ENCODE measurements at places on chromosomes 6 and 20.

DNA sequence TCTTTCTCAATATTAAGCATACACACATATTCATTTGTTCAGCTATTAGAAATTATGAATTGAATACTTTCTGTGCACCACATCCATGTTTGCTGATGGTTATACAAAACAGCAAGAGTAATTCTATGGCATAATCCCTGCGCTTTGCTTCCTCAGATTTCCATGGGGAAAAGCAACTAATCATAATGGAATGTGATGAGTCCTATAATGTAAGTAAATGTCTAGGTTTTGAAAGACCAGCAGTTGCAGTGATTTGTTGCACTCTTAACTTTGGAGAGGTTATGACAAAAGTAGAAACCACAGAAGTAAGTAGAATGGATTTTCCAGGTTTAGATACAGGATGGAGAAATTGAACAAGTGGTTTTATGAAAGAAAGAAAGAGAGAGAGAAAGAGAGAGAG lies 652.1 kb downstream of the CBLN4 start:
- DNase-seq: no peak

- DNase-seq: no peak
These were observed 810 bp downstream of the MRPL18 start for GRCh38 chr6:159790956-159791598.

- no peak for DNase-seq
These were observed 1.3 kb downstream of the AVP start for GRCh38 chr20:3082955-3083952.

DNA sequence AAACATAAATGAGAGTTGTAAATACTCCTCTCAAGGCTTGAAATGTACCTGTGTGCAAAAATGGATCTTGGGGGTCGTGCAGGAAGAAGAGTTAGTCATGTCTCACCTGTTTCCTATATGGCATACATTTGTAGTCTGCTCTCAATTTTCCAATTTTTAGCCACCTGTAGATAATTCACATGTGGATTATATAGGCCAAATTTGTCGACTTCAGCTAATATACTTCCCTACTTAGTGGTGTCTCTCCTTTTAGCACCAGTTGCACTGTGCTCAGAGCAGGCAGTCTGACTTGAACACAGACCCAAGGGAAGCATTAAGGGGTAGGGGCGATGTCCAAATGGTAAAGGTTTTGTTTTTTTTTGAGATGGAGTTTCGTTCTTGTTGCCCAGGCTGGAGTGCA lies 1.9 kb downstream of the RBM24 start:
- DNase-seq: no peak

GRCh38 chr6:161498359-161498758 lies 224.5 kb upstream of the AGPAT4 start:
- no peak for DNase-seq

GRCh38 chr20:1627200-1627550 lies 7.4 kb upstream of the SIRPB1 start:
- no peak for DNase-seq

DNA sequence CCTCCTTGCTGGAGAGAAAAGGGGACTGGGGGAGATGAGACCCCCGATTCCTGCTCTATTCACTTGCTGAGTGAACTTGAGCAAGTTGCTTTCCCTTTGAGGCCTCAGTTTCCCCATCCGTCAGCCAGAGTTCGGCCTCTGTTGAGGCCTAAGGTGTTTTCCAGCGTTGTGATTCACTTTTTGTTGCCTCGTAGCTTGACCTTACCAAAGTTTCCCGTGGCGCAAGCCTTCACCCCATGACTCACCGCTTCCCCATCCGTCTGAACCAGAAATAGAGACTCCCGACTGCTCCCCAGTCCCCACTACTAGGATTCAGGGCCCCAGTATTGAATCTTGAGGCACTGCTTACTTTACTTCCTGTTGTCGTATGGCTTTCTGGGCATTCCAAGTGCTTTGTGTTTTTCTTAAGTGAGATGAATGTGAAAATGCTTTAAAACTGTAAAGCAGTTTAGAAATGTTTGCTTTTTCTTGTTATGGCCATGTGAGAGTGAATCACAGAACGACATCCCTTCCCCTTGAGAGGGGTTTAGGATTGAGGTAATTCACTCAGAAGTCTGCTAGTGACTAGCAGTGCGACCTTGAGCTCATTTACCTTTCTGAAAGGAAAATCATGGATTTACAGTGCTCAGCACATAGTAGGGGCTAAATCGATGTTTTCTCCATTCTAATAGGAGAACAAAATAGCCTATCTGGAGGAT lies 1.2 kb downstream of the CHMP4B start:
- no peak for DNase-seq

- DNase-seq: no peak
These were observed 95.3 kb downstream of the NFATC2 start for GRCh38 chr20:51447097-51447764.

DNA sequence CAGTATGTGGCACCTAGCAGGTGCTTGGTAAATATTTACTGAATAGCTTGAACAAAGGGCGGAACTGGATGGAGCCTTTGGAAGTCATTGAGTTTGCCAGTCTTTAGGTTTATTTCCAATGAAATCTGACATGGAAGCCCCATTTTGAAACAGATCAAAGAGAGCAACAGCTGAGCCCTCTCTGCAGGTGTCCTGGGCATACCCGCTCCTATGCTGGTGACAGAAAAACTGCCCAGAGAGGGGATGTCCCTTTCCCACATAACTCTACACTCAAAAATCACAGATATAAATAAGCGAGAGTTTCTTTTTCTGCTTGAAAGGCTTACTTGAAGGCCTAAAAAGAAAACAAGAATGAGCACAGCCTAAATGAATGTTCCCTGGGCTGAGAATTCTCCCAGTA lies 53.0 kb upstream of the RALY start:
- DNase-seq: no peak

DNA sequence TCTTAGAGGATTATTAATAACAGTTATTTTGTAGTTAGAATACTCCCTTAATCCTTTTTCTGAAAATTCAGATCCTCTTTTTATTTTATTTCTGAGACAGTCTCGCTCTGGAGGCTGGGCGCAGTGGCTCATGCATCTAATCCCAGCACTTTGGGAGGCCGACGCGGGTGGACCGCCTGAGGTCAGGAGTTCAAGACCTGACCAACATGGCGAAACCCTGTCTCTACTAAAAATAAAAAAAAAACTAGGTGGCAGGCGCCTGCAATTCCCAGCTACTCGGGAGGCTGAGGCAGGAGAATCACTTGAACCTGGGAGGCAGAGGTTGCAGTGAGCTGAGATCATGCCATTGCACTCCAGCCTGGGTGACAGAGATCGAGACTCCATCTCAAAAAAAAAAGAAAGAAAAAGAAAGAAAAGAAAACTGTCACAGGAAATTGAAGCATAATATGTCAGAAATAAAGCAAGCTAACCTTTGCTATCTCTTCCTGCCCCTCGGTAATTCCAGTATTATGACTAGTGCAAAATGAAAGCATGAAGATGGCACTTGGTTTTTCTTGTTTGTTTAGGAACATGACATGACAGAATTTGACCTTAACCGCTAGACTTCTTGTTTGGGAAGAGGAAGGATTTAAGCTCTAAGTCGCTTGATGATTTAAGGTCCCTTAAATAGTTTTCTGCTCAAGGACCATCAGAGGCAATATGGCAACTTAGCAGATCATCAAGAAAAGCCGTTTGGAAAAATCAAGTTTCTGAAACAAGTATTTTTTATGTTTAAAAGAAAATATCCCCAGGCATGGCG lies 1.8 kb upstream of the RBM39 start:
- DNase-seq: no peak

GRCh38 chr6:128078276-128078675 lies 177.4 kb upstream of the THEMIS start:
- no peak for DNase-seq

- no peak for DNase-seq
These were observed 28.1 kb upstream of the PNPLA1 start for GRCh38 chr6:36241728-36242127.

DNA sequence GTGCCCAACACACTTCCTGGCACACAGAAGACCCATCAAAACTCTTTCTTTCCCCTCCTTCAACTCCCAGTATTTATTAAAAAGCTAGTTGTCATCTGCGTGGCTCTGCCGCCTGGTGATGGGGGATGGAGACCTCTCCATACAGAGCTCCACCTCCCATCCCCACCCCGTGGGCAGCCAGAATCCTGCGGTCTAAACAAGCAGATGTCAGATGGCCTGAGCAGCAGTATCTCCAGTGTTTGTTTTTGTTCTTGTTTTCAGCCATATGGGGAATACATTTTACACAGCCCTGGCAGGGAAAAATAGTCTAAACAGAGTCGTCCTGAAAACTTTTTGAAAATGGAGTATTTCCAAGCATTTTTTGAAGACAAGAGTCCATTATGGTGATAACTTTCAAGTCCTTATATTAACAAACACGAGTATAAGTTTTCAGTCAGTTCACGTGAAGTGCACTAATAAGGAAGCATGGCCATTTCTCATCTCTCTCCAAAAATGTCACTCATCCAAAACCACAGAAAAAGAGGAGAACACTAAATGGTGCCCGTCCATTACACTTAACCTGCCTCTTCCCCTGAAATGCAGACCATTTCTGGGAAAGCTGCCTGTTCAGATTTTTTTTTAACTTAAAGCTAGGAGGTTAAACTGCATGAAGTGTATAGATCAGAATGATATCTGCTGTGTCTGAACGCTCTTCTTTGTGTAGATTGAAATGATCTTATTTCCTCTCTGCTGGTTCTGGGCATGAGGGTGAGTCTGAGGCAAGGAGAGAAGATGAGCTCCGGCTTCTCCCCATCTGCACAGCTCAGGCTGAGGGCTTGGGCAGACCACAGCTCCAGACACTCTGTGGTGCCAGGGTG lies 91.0 kb downstream of the TCP11 start:
- no peak for DNase-seq

- no peak for DNase-seq
These were observed 19.8 kb downstream of the GLP1R start for GRCh38 chr6:39068391-39068790.

DNA sequence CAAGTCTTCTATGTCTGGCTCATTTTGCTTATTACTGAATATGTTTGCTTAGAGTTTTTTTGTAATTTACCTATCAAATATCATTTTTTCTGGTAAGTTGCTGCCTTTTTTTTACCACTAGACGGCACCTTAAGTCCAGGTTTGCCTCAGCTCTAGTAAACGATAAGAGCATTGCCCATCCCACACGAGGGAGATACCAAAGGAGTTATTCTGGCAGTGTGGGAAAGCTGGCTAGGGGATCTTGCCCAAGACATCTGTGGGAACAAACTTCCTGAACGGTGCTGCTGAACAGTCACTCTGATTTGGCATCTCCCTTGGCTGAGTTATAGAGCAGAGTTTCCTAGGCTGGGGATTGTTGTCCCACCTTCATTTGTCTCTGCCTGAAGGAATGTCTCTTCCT lies 306.4 kb downstream of the COL12A1 start:
- DNase-seq: no peak

DNA sequence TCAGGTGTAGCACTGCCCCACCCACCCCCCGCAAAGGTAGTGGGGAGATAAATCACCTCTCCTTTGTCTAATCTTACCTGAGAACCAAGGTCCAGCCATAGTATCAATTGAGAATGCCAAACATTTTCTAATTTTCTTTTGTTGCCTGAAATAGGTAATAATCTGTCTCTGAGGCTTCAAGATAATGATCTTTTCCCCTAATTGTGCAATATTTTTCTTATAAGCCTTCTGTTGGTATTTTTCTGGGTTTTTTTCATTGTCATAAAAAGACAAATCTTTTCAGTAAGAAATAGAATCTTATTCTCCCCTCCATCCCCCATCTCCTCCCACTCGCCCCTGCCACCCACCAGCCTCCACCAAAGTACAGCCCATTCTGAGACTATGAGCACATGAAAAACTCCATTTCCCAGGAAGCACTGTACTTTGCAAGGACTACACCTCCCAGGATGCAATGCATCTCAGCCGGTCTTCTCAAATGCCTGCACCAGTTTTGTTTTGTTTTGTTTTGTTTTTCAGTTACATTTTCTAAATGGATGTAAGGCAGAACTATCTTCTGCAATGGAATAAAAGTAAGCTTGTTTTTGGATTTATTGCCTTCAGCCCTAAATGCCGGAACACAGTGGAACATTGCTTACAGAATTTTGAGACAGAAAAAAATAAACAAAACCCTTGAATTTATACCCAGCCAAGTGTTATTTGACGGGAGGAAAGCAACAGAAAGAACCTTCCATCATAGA lies 268.0 kb downstream of the TFAP2A start:
- peak; percentile 30 for DNase-seq

DNA sequence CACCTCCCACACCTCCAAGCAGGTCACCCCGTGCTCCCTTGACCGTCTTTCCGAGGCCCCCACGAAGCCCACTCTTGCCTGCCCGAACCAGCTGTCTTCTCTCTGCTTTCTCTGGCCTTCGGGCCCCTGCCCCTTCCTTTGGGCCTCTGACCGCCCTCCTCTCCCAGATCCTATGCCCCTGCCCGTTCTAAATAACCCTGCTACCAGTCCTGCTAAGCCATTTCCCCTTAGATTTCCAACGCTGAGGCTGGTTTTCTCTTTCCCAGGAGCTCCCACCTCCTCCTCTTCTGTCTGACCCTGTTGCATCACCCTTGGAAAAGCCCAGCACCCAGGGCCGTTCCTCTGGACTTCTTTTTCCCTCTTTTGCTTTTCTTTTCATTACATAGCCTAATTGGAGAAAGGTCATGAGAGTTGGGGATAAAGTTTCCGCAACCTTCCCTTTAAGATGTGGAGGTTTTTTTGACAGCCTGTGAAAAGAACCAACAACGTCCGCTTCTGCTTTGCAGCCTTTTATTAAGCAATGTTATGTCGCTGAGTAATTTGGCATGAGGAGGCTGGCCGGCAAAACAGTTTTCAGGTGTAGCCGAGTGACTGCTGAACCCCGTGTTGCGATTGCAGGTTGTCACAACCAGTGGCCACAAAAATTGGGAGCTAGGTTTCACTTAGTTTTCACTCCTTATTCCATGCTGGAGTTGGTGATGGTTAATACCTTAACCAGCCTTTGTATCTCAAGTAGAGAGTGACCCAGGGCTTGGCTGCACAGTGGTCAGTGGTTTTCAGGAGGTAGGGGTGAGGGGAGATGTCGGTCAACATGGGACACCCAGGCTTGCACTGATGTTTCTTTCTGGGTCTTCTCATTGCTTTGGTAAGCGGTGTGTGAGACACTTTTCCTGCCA lies 970 bp downstream of the BLTP3A start:
- DNase-seq: no peak

DNA sequence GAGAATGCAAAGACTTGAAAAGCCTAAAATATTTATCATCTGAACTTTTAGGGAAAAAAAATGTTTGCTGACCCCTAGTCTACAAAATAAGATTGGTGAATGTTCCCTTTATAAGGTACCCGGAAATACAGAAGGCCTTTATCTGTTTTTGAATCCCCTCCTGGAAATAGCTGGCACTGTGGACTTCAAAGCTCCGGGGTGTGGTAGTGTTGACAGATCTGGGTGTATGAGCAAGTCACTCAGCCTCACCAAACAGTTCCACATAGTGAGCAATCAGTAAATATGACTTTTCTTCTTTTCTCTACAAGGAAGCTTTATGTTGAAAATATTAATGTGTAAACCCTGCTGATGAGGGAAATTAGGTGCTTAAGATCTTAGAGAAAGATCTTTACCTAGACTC lies 29.2 kb upstream of the HTR1B start:
- DNase-seq: no peak

GRCh38 chr6:112501705-112502104 lies 154.6 kb downstream of the RFPL4B start:
- DNase-seq: peak; percentile 45

All from hippocampal formation (tissue), 2 donors.